ENCODE measurements at places on chromosomes 11 and 22.
A peak's percentile ranks its signal among the peaks of the same experiment; 100 is the strongest.

GRCh38 chr22:29163808-29164207 is 41.9 kb upstream of the EMID1 start:
- DNase-seq: no peak

GRCh38 chr11:77080643-77081210 is 14.0 kb downstream of the CAPN5 start:
- DNase-seq: peak; percentile 72

DNA sequence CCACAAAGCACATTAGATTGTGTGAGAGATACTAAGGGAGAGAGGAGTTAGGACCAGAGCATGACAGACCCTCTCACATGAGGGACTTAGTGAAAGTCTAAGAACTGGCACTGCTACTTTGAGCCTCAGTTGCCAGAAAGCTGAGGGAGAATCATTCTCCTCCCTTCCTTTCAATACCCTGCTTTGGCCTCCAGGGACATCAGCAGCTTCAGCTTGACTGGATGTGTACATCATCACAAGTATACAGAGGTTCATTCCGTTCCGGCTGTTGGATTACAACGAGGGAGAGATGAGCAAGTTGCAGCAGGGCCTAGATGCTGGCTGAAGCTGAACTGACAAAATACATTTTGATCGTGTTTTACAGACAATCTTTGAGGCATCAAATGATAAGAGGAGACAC is 15.7 kb upstream of the ANO5 start:
- DNase-seq: no peak

DNA sequence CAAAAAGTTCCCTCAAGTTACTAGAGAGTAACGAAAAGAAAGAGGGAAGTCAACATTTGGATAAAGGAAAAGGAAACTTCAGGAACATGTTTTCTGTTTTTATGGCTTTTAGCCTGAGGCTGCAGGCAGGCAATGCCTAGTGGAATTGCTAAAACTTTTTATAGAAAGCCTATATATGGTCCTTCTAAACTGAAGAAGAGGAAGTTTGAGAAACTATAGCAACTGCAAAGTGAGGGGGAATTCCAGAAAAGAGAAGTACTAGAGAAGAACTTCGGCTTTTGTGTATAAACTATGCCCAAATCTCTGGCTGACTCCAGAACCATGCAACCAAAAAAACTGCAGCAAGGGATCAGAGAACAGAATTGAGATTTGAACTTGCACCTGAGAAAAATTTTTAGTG is 74.3 kb upstream of the ARHGAP42 start:
- DNase-seq: peak; percentile 41

- DNase-seq: no peak
Measured at GRCh38 chr22:32518848-32519247, 44.2 kb downstream of the FBXO7 start.

- peak; percentile 81 for DNase-seq
Measured at GRCh38 chr11:64447831-64448598, 89.1 kb downstream of the RPS6KA4 start.

DNA sequence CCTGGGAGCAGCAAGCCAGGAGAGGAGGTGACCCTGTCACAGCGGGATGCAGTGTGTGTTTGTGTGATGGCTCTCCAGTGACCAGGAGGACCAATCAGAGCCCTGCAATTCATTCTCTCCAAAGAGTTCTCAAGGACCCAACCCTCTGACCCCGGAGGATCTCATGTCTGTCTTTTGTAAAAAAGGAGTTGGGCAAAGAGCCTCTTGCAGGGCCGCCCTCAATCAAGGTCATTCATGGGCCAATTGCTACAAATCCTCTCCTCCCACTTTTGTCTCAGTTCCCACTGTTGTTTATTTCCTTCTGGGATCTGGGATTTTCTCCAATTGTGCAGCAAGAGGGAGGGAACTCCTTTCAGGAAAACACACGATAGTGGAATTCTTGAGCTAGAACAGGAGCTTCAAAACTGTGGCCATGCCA is 4.0 kb downstream of the TECTA start:
- no peak for DNase-seq

- DNase-seq: no peak
Measured at GRCh38 chr11:134145715-134146114, 76.8 kb downstream of the JAM3 start.

GRCh38 chr11:16841481-16841880 is 103.0 kb downstream of the C11orf58 start:
- no peak for DNase-seq

- DNase-seq: no peak
Measured at GRCh38 chr22:49454726-49455125, 372.9 kb downstream of the BRD1 start.

- no peak for DNase-seq
Measured at GRCh38 chr22:36589856-36590255, 60.9 kb upstream of the EIF3D start.

DNA sequence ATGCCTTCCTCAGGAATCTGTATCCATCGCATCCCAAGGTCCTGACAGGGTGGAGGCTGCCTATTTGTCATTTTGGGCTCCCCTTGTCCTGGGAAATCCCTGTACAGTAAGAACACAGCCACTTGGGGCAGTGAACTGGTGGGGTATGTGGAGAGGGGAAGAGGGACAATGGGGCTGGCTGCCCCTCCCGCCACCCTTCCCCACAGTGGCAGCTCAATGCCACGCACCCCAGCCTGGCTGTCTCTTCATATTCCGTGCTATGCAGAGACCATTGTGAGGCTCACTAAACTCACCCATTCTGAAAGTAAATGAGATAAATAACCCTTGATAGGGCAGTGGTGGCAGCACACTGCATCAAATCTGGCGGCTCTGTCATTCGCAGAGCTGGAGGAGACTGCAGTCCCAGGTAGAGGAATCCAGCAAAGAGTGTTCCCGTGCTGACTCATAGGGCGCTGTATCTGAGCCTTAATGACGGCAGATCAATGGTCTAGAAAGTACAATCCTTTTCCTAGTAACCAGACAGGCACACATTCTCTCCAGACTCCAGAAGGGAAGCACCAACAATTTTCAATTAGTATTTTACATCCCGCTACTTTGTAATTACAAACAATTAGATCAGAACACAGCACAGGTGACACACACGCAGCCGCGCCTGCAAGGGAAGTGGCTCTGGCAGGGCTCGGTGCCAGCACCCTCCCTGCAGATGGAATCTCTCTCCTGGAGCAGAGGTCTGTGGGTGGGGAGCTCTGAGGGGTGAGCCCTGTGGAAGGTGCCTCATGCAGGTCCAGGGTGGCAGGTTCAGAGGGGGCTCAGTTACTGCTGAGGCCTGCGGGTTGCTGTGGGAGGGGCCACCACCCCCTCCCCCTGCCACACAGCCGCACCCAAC is 167.9 kb upstream of the B3GAT1 start:
- DNase-seq: no peak

- DNase-seq: peak; percentile 54
Measured at GRCh38 chr11:111097191-111097590, 148.3 kb upstream of the POU2AF2 start.

DNA sequence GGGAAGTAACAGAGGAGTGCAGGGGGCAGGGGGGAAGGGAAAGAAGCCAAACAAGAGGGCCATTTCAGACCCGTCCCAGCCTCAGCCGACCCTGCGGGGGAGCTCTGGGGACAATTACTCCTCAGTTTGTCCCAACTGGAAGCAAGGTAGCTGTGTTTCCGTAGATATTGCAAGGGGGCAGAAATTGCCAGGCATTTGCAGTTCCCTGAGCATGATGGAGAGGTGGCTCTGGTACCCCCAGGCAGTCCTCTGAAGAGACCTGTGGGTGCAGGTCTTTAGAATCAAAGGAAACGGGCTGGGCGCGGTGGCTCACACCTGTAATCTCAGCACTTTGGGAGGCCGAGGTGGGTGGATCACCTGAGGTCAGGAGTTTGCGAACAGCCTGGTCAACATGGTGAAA is 13.8 kb upstream of the JAM3 start:
- no peak for DNase-seq

DNA sequence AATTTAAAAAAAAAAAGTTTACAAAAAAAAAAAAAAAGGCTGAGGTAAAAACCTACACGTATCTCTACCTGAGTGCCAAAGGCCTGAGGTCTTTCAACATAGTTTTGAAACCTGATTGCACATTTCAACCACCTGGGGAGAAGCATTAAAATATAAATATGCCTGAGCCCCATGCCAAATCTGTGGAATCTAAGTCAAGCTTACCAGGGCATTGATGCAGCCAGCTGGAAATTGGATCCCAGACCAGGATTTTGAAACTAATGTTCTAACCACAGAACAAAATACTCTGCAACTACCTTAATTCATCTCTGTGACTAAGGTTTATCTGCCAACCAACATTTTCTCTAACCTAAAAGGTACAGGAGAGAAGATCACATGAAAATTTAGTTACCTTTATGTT is 38.8 kb upstream of the CHRNA10 start:
- DNase-seq: no peak

GRCh38 chr11:12177739-12178338 is 67.4 kb downstream of the MICAL2 start:
- peak; percentile 49 for DNase-seq

DNA sequence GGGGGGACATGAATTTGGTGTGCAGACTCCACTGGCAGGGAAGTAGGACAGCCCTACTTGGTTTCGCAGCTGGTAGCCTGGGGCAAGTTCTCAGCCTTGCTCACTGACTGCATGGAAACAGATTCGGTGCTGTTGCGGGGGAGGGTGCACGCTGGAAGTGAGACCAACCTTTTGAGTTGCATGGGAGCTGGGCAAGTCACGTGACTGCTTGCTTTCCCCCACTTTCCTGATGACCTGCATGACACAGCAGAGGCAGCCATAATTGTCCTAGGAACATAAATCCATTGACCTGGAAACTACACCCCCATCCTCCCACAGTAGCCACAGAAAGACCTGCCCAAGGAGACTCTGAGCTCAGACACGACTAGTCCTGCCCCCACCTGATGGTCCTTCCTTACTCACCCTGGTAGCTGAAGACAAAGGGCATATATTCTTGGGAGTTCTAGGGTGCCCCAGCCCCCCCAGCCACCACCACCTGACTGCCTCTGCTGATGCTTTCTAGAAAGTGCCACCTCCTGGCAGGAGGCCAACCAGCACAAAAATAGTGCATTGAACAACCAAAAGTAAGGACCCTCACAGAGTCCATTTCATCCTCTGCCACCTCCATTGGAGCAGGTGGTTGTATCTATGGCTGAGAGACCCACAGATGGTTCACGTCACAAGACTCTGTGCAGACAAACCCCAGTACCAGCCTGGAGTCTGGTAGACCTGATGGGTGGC is 4.1 kb upstream of the HBG2 start:
- no peak for DNase-seq

DNA sequence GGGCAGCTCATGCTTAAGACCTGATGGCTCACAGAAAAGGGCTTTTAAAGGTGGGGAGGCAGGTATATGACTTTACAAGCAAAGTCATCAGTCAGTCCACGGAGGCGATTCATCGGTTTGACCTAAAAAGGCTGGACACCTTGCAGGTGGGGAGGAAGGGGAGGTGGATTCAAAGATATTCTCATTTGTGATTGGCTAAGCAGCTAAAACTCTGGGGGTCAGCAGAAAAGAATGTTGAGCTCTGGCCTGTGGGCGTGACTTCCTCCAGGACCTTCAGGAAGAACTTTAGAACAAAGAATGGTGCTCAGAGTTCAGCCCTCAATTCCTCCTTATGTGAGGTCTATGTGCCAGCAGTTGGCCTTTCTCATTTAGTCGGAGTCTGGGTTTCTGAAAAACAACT is 78.3 kb upstream of the LMO1 start:
- DNase-seq: peak; percentile 37

GRCh38 chr22:21687685-21688259 is 22.0 kb downstream of the PPIL2 start:
- no peak for DNase-seq

DNA sequence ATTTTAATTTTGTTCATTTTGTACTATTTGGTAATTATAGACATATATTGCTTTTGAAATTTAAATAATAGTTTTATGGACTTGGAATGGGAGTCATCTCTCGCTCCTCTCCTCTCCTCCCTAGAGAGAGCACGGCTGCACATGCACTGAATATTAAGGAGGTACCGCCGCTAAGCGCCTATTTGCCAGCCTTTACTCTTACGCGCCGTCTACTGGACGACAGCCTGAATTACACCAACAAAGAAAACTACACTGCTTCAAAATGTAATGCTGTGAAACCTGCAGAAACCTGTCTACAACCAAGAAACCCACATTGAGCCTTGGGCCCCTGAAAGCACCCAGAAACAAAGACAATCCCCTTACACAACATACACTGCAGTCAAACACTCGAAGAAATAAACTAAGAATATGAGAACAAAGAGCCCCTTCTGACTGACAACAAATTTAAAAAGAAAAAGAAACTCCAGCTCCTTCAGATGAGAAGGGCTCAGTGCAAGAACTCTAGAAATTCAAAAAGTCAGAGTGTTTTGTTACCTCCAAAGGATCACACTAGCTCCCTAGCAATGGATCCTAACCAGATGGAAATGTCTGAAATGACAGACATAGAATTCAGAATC is 737.2 kb downstream of the LRRC4C start:
- peak; percentile 5 for DNase-seq

- DNase-seq: no peak
Measured at GRCh38 chr22:48045369-48045768, 1282.9 kb downstream of the TBC1D22A start.

GRCh38 chr11:43921561-43922294 is 20.7 kb upstream of the C11orf96 start:
- DNase-seq: no peak

DNA sequence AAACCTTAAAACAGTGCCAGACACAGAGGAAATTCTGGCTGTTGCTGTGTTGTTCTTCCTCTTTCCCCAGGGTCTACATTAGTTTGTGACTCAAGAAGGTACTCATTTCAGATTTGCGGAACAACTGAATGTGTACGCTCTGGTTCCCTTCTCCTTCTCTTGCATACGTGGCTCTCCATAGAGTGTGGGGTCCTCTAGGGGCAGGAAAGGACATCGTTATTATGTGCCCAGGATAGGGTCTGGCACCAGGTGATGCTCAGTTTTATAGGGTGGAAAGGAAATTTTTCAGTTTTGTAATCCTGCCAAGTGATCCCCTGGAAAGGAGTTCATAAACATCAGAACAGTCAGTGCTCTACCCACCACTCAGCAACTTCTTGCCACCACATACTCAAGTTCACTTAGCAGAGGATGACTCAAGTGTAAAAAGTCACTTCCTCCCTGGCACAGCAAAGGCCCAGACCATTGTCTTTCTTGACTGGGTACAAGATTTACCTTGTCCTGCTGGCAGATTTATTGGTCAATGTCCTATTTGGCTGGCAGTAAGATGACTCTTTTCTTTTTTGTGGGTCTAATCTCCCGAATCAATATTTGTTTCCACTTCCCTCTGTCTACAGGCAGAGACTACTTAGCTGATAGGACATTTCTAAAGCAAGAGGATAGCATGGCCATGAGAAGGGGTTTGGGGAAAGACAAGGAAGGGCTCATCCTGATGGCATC is 246.0 kb upstream of the TENM4 start:
- DNase-seq: no peak
